ENCODE measurements at places on chromosomes 4 and X.

GRCh38 chrX:9354918-9355317 is 109.9 kb upstream of the TBL1X start:
- no peak for DNase-seq

DNA sequence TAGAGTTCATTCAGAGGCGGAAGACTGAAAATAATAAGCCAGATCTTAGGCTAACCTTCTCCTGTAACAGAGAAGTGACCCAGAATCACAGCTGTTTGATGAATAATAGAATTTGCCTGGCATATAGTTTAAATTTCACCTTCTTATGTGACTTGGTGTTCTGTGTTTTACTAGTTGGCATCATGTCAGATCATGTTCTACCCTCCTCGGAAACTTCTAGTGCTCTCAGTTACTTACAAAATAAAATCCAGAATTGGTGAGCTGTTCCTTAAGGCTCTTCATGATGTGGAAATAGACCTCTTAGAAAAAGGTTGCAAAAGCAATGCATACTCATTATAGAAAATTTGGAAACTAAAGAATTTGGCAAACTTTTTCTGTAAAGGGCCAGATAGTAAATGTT is 31.1 kb downstream of the TMEM164 start:
- no peak for DNase-seq

DNA sequence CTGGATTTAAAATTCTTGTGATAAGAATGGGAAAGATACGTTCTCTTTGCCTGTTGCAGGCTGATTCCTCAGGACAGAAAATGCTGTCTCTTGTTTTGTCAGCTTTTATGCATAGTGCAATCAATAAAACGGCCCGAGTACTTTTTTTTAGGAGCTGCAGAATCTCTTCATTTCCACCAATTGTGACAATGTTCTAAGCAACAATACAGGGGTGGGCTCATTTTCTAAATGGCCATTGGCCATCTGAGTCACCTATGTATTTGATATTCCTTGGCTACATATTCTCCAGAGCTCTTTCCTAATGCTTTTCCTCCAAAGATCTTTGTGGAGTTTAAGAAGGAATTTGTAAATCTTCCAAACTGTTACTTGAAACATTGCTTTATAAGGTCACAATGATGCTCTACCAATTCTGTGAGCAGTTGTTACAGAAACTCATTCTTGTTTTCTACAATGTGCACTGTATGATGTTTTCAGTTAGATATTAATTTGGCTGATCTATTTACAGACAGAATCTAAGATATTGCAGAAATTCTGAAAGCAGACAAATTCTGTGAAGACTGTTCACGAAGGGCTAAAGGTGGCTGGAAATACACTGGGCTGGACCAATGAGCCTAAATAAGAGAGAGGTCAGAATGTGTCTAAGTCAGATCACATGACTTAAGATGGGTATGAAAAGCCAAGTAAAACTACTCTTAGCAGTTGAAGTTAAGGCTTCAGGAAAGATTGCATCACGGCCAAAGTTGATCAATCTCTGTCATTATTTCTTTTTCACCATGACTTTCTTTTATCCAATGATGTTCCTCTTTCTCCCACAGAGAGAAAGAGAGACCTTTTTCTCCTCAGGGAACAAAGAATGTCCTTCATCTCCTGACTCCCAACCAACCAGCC is 33.4 kb downstream of the TAPT1 start:
- no peak for DNase-seq

GRCh38 chr4:136810626-136811025 is 721.7 kb downstream of the PCDH18 start:
- DNase-seq, result no peak

DNA sequence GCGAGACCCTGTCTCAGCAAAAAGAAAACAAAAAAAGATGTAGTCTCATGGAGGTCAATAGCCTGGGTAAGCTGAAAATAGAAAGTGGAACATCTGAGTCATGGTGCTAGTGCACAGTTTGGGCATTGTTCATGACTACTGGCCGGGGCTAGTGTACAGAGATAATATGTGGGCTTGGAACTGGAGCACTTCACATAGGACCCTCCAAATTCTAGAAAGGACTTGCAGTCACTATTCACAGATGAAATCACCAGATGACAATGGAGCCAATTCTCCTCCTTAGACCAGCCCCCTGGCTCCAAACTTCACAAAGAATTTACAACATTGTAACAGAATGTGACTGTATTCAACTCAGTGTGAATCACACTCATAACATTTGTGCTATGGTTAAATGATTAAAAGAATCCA is 367.8 kb upstream of the SLC7A11 start:
- DNase-seq, result no peak

GRCh38 chrX:2502668-2503519 is 2.1 kb upstream of the DHRSX start:
- no peak for DNase-seq

GRCh38 chr4:184747034-184747830 is 13.3 kb upstream of the CENPU start:
- DNase-seq, result no peak

DNA sequence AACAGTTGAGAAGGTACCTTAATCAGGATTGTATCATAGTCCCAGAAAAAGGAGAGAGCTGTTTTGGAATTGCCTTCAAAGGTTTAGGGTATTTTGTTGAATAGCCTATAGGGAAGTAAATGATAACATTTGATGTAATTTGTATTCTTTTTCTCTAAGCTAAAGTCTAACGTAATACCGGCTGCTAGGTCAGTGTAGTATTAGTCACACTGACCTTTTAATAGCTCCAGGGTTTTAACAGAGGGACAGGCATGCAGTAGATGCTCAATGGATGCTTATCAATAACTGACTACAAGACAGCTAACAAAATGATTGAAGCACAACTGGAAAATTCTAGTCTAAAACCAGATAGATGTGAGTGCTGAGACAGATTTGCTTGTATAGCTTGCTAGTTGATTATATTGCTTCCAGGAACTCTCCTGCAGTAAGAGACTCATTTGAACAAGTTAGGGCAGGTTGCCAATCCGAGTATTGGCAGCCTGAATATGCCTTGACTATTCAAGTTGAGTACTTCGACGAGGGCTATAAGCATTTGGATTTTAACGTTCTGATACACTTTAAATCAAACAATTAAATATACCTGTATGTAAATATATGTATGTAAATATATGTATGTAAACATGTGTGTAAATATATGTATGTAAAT is 16.5 kb upstream of the PNPLA4 start:
- no peak for DNase-seq

- DNase-seq, result no peak
These were observed 22.3 kb downstream of the CAMK2D start for GRCh38 chr4:113739197-113739596.

DNA sequence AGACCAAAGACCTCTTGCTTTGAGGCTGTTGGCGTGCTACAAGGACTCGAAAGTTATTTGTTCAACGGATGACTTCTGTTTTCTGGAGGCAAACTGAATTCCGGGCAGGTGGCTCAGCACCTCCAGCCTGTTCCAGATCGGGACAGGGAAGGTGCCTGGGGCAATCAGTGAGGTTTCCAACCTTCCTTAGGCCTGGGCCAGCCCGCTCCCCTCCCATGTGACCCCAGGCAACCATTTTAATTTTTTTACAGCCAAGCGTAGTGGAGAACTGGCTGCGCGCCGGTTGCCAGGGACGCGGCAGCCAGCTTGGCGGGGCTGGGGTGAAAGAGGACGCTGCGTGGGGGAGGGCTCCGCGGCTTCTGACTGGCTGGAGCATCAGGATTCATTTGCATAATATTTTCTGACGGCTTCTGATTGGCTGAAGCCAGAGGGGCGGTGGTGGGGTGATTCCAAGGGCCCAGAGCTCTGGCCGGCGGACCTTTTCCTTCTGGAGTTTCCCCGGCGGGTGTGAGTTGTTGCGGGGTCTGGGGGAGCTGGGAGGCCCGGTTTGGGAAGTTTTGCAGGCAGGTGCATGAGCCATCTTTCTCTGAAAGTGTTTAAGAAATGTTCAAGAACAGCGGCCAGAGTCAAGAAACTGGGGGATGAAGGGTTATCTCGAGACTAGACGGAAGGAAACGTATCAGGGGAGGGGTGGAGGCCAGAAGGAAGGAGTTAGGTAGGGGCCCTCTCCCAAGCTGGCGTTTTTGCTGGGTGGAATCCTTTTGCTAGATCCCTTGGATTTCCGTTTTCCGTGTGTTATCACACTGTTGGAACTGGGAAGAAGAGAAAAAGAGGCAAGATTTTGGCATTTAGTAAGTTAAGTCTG is at the start of gene MID1IP1:
TSS of gene MID1IP1 (plus strand) at position 479 of the 865 bp plus-strand sequence. CDS start 3,488 bp downstream, outside the sequence.
- peak; percentile 78 for DNase-seq

DNA sequence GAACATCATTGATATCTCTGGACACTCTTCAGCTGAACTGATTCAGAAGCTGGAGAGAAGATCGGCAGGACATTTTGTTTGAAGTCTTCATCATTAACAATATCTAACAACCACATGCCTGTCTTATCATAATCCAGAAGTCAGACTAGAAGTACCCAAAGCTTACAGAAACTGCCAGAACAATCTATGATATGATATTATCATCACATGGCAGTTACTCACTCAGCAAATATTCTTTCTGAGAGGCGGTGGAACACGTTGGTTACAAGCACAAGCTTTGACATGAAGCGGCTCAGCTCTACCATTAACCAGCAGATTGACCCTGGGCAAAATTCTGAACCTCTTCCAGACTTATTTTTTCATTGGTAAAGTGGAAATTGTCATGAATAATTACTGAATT is 69.4 kb upstream of the KIT start:
- no peak for DNase-seq

DNA sequence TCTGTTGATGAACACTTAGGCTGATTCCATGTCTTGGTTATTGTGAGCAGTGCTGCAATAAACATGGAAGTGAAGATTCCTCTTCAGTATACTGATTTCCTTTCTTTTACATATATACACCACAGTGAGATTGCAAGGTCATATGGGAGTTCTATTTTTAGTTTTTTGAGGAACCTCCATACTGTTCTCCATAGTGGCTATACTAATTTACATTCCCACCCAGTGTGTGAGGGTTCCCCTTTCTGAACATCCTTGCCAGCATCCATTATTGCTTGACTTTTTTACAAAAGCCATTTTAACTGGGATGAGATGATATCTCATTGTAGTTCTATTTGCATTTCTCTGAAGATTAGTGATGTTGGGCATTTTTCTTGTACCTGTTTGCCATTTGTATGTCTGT is 80.5 kb upstream of the GALNT7 start:
- no peak for DNase-seq

GRCh38 chrX:20140420-20140819 is 1.2 kb downstream of the EIF1AX start:
- no peak for DNase-seq

DNA sequence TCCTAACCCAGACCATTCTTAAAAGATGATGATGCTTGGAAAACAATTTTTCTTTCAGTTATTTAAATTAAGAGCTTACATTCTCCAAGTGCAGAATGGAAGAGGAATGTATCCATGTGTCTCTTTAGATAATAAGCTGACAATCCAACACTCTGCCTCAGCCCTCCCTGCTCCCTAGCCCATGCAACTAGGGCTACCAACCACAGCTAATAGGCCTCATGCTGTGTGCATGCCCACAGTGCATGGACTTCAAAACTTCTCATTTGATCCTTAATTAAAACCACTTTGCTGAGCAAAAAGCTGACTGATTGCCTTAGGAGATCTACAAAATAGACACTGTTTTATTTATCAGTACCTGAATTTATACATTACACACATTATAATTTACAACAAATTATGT is 473.9 kb downstream of the GALNTL6 start:
- DNase-seq, result no peak

DNA sequence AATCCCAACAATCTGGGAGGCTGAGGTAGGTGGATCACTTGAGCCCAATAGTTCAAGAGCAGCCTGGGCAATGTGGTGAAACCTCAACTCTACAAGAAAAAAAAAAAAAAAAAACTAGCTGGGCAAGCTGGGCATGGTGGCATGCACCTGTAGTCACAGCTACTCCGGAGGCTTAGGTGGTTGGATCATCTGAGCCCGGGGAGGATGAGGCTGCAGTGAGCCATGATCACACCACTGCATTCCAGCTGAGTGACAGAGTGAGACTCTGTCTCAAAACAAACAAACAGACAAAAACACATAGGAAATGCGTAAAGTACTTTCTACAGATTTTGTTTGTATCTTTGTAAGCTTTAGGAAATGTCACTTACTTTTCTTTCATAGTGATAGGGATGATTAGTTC is 307.2 kb upstream of the NR3C2 start:
- no peak for DNase-seq

- no peak for DNase-seq
These were observed 214.4 kb upstream of the ARSJ start for GRCh38 chr4:114193624-114194399.

- DNase-seq, result no peak
These were observed 7.7 kb downstream of the LAP3 start for GRCh38 chr4:17584521-17585213.

DNA sequence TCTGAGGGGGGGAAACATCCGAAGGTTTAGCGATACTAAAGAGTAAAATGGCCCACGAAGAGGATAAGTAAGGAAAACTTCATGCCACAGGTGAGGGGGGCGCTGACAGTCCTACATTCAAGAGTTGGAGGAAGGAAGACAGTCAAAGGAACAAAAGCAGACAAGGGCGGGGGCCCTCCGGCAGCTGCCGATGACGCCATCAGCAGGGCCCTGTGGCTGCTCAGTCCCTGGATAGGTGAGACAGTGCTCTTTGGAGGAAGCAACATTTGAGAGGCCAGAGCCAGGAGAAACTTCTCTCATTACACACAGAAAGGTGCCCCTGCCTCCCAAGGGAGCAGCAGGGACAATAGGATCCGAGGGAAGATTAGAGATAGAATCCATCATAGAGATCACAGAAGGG is 41.5 kb downstream of the RAB40AL start:
- no peak for DNase-seq

DNA sequence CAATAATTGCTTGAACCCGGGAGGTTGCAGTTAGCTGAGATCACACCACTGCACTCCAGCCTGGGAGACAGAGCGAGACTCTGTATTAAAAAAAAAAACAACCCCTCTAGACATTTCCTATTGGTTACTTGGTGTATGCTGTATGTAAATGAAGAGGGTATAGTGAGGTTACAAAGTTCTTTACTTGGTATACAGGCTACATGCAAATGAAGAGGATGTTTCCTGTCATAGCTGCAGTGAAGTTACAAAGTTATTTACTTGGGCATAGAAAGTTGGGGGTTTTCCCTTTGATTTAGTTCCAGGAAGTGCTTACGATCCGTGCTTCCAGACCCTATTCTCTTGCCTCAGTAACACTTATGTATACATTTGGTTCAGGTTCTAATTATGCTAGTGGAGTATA is 38.4 kb upstream of the CLNK start:
- no peak for DNase-seq

DNA sequence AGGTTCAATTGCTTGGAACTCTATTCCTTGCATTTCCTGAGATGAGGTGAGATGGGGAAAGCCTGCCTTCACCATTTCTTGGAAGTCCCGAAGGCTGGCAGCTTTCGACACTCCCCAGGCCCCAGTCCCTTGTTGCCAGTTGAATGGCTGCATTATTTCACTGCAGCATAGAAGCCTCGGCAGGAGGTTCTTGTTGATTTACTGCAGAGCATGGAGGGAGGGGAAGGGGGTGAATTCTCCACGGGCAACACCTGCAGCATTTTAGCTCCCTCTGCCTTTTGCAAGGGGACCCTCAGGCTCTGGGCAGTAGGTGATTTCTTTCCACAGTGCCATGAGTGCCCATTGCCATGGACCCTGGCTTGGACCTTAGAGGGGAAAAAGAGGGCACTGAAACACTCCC is 10.7 kb upstream of the BCLAF3 start:
- DNase-seq, result no peak

GRCh38 chr4:110154582-110154981 is 43.8 kb downstream of the ELOVL6 start:
- DNase-seq, result no peak

- no peak for DNase-seq
These were observed 19.0 kb upstream of the SLC2A9 start for GRCh38 chr4:10040049-10040892.
